ENCODE measurements at places on chromosomes 3 and 15.

DNA sequence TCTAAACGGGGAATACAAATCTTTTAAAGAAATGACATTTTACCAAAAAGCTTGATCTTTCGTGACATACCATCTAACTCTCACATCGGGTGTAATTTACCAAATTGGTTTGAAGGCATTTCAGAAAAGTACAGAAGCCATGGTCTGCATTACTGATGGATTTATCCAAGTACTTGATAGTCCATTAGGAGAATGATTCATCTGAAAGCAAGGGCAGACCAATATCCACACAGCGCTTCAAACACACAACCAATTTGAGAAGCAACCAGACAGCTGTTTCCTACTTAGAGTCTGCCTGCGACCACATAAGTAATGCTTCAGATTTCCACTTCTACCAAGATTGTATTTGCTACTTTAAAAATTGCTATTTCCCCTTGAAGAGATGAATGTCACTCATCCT lies 697.6 kb upstream of the ALCAM start:
- no peak for DNase-seq

DNA sequence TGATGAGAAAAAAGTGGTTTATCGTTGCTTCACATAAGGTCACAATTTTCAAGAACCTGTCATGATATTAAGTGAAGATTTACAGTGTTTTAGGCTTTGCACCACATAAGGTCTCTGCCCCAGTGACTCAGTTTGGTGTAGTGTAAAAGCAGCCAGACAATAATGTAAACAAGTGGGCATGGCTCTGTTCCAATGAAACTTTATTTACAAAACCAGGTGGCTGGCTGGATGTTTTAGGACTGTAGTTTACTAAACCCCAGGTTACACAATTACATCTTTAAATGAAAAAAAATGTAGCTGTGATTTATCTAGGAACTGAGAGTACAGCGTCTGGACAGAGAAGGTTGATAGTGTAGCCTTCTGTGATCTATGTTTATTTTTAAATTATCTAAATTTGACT lies 9.7 kb upstream of the FBXL22 start:
- DNase-seq, result peak; percentile 34

DNA sequence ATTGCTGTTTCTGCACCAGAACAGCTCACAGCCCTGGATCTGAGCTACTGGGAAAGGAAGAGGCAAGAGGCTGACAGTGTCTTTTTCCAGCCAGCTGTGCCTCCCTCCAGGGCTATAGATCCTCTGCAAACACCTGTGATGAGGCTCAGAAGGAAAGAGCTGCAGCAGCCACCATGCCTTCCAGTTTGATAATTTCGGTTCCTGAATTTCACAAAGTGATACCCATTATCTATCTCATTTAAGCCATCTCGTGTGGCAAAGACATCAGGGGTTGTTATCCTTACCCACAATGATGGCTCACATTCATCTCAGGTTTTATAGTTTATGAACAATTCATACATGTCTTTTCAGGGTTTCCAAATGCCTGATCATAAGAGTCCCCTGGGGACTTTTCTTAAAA lies 1.8 kb upstream of the LARP6 start:
- DNase-seq, result peak; percentile 41

GRCh38 chr15:88954431-88955277 lies 41.5 kb upstream of the MFGE8 start:
- DNase-seq, result peak; percentile 53

DNA sequence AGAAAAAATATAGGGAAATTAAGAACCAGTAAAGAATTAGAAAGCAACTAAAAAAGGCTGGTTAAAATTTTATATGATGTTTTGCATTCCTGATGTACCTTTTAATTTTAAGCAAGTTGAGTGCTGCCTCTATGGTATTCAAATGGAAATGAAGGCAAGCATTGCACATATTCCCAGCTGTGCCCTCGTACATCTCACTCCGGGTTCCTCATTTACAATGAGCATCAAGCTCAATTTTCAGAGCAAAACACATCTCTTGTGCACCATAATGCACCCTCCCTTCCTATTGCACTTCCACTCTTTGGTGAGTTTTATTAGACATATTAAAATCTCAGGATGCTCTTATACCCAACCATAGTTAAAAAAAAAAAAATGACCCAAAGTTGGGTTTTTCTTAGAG lies 267.9 kb downstream of the CHST2 start:
- DNase-seq, result no peak

DNA sequence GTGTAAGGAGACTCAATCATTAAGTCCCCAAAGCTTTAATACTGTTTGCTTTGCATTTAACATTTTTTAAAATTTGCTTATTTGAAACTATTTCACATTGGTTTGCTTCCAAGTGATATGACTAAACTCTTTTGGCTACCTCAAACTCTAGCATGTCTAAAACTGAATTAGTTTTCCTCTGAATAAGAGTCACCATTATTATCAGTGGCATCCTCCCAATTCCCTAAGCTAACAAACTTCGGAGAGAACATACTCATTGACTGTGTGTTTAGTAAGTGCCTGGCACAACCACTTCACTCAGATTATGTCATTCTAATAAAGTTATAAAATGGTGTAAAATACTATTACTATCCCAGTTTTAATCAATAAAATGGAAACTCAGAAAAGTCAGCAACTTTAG lies 21.9 kb downstream of the ATOSA start:
- peak; percentile 93 for DNase-seq

GRCh38 chr3:120449701-120450599 lies 842 bp downstream of the FSTL1 start:
- DNase-seq, result peak; percentile 87

GRCh38 chr3:189288348-189289235 lies 116.8 kb downstream of the TPRG1 start:
- no peak for DNase-seq

DNA sequence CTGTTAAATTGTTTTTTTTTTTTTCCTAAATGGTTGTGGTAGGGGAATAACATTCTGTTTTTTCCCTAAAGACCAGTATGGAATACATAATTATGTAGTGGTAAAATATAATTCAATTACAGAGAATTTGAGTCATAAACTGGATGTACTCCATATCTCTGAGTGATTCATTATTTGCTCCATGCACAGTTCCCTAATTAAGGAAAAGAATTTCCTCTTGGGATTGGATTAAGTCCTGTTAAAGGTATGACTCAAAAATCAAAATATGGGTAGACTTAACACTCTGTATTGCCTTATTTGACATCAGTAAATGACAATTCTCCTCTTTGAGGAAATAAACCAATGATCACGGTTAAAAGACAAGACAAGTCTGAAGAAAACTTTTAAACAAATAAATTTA lies 78.0 kb upstream of the KCNH8 start:
- no peak for DNase-seq

DNA sequence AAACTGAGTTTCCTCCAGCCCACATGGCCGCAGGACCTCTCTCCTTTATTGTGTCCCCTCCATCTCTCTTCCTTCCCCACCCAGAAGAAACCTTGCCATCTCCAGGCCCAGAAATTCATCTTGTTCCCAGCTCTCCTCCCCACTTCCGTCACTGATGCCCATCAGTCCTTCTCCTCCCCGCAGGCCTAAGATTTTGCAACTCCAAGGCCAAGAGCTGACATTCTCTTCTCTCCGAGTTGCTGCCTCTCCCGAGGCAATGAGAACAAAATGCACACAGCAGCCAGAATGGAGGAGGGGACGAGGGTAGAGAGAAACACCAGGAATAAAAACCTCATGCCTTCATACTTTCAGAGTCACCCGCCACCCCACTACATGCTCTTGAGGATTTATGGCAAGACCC lies 526.5 kb upstream of the PROK2 start:
- DNase-seq, result no peak

DNA sequence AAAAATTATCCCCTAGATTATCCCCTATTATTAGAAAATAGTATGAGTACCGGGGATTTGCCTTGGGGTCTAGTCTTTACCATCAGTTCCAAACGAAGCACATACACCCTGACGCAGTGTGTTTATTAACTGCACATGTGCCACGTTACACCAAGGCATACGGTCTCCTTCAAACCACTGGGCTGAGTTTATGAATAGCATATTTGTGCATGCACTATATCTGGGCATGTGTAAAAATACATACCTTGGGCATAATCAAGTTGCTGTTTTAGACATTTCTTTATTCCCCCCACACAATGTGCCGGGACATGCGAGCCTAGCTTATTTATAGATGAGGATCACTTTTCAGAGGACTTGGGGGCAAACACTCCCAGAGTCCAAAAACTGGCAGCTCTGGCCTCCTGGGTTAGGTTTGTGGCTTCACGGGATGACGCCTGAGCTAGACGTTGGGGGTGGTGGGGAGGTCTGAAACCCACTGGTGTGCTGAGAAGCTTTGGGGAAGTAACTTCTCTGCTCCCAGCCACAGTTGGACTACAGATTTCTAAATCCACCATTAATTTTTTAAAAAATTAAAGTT lies 16.2 kb downstream of the IGDCC4 start:
- DNase-seq, result no peak

GRCh38 chr15:22778796-22779195 lies 7.6 kb upstream of the NIPA1 start:
- no peak for DNase-seq

GRCh38 chr15:60525341-60526039 lies 46.5 kb upstream of the ICE2 start:
- no peak for DNase-seq

GRCh38 chr15:92797168-92798052 lies 102.7 kb upstream of the CHD2 start:
- peak; percentile 82 for DNase-seq

- no peak for DNase-seq
Measured at GRCh38 chr3:136885357-136886213, 23.6 kb downstream of the NCK1 start.

DNA sequence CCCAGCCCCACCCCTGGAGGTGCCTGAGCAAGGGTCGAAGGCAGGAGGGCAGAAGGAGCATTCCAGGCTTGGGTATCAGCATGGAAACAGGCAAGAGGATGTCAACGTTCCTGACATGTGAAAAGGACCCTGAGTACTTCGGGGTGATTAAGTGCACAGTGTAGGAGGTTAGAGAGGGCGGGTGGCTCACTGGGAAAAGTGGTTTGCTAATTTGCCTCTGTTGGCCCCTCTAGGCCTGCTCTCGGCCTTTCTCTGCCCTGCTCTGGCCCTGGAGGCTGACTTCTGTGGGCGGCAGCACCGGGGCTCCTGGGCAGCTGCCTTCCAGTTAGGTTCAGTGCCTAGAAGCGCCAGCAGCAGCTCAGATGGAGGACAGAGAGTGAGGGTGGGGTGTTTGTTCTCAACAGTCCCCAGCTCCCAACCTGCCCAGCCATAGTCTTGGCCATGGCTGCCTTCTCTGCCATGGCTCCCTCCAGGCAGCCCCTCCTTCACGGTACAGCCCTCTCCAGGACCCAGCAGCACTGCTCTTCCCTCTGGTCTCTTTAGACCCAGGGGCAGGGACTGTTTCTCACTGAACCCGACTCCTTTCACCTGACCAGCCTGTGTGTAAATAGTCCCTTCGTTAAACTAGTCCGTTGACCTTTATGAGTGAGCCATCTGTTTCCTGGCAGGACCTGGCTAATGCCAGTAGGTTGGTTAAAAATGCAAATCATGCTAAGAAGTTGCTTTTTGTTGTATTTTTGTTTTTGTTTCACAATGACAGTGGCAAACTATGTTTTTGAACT lies 107.1 kb upstream of the TPM1 start:
- DNase-seq, result no peak

DNA sequence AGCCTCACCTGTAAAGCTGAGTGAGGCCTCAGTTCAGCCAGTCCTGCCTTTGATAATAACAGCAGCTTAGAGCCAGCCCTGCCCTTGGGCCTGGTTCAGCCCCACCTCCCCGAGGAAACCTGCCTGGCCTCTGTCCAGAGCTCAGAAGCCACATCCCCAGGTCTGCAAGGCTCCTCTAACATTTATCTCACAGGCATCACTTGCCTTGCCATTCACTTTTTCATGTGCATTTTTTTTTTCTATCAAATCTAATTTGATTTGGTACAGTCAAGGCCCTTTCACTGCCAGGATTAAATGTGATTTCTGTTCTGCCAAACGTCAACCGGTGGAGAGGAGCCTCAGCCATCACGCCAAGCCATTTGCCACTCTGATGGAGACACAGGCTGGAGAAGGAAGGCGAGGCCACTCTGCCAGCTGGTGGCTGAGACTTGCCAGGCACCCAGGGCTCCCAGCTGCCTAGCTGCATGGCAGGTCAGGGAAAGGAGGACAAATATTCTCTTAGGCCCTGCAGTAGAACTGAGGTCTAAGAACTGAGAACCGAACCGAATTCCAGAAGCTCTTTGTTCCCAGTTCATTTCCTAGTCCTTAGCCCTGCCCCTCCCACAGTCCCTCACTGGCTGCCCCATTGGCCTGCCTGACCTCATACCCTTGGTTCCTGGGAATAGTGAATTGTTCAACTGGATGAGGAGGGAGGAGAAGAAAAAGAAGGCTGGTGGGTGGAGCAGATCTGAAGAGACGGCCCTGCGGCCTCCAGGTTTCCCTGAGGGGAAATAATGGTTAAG lies 76.4 kb downstream of the SPSB4 start:
- DNase-seq, result no peak

DNA sequence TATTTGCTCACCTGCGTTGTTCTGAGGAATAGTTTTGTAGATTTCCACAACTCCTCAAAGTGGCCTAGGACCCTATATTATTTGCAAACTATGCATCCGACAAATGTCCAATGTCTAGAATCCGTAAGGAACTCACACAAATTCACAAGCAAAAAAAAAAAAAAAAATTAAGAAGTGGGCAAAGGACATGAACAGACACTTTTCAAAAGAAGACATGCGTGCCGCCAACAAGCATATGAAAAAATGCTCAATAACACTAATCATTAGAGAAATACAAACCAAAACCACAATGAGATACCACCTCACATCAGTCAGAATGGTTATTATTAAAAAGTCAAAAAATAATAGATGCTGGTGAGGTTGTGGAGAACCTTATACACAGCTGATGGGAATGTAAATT lies 398.5 kb upstream of the PROK2 start:
- no peak for DNase-seq

GRCh38 chr3:15268033-15268631 lies 62.1 kb downstream of the CAPN7 start:
- peak; percentile 94 for DNase-seq

DNA sequence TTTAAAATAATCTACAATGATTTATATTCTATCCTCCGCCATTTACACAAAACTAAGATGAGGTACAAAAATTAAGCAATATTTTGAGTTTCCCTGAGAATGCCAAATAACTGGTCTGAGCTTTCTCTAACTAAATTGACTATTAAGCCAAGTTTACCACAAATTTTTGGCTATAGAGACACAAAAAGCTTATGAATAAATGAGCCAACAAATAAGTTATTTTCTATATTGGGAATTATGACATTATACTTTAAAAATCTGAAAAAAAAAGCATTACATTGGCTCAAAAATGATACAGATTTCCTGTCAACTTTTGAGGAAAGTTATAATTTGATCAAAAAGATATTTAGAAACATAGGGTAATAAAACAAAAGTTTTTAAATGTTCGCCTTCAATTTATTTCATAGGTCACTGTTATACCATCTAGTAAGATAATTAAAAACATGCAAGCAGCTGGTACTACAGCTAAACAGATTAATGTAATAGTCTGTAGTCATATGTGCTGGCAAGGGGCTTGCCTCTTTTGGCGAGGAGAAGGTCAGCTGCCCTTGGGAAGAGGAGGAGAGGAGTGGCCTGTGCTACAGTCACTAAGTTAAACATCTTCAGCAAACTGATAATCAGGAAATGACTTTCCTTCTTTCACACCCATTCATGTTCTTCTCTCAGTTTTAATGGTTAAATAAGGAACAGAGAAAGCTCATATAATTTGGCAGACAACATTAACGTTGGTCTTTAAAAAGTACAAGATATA lies 318.5 kb downstream of the TBC1D5 start:
- DNase-seq, result peak; percentile 55
